RPMI7951 (cell line): ENCODE measurements at places on chromosomes 3 and 15. TPM values are rescaled to one million over a fixed set of nuclear protein-coding genes. Genes with fewer than 3 reads are reported as not detected.

- DNase-seq: peak; percentile 24
These were observed 5.1 kb upstream of the SLC25A38 start for GRCh38 chr3:39378088-39378487.

DNA sequence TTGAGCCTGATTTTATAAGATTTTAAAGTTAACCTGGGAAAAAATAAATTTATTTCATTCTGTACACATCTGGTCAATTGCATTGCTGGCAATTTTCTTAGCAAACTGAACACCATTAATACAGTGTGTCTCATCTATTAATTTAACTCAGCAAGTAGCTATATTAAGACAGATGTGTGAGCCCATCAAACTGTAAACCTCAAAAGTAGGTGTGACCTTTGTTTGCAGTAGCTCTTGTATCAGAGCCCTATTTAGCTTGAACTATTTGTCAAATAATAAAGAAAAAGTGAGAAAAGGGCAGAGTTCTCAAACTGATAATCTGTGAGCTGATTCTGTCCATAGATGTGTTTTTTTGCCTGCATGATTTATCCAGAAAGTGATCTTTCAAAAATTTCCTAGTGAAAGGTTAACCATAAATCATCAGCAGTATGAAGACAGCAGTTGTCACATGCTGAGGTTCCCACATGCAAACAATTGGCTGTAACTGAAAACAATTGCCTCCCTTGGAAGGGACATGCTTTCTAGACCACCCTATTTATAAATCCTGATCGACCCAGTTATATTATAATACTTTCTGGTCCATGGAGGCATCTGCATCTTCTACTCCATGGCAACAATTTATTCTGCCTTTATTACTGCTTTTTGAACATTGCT, 646.5 kb downstream of the NSUN3 start:
- DNase-seq: no peak

GRCh38 chr3:182793663-182794454, 555 bp downstream of the ATP11B start:
- peak; percentile 52 for DNase-seq

GRCh38 chr3:152460936-152461335, 192.2 kb downstream of the MBNL1 start:
- no peak for DNase-seq

GRCh38 chr3:149278911-149279310, 54.5 kb downstream of the TM4SF18 start:
- DNase-seq: no peak

Gene C3orf33
- 0.68 and 1.3 TPM in 2 replicates for total RNA-seq

Gene DUOXA2
- not detected in 2 replicates for total RNA-seq

Gene GRAMD1C
- total RNA-seq: 3.6 and 6.0 TPM in 2 replicates

Gene ALDH1A2
- 0.78 TPM in 1 of 2 replicates, not detected in the other for total RNA-seq
